CD4-positive, CD25-positive, alpha-beta regulatory T cell (primary cell): ENCODE measurements at places on chromosomes 1 and 21.

GRCh38 chr21:26798856-26799751, 46.1 kb downstream of the ADAMTS1 start:
- H3K27me3 ChIP-seq = no peaks in the 10 kb centered on the region
- no peak overlapping the region for H3K27ac ChIP-seq
- no peaks in the 10 kb centered on the region for H3K4me1 ChIP-seq
- no peak for DNase-seq
- H3K4me3 ChIP-seq = no peak overlapping the region

DNA sequence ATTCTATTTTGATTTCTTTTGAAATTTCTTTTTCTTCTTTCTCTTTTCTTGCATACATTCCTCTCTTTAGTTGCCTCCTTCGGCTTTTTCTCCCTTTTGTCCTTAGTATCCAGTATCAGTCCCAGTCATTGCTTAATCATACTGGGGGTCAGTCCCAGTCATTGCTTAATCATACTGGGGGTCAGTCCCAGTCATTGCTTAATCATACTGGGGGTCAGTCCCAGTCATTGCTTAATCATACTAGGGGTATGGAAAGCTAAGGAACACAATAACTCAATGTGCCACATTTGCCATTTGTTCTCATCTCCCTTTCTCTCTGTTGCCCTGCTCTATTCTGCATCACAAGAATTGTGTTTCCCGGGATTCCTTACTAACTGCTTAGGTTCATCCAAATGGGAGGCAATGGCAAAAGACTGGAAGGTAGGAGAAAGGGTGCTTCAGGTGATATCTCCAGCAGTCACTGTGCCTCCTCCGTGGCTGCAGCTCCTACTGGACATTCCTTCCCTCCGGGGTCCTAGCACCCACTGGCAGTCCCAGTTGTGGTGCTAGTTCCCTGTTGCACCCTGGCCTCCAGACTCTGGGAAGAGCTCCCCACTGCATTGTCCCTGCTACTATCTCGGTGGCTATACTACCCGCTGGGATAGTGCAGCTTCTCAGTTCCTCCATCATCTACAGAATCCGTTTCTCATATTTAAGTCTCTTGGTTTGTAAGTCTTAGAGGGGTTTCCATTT, 32.6 kb upstream of the LAMC1 start:
- no peaks in the 10 kb centered on the region for H3K4me1 ChIP-seq
- no peak overlapping the region for H3K4me3 ChIP-seq
- H3K27me3 ChIP-seq = peaks cover 4% of the 10 kb centered on the region
- DNase-seq = no peak

DNA sequence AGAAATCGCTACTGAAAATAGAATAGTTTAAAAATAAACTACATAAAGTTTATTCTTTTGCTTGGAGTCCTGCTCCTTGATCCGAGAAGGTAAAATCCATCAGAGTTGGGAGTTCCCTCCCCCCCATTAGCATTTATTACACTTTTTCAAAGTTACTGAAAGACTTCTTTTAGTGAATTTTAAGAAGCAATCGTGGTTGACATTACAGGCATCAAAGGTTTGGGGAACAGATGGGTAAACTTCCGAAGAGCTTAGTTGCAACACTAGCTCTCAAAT, 31.0 kb upstream of the NFIA start:
- peaks cover 38% of the 10 kb centered on the region for H3K27me3 ChIP-seq
- no peaks in the 10 kb centered on the region for H3K36me3 ChIP-seq
- no peak overlapping the region for H3K27ac ChIP-seq

DNA sequence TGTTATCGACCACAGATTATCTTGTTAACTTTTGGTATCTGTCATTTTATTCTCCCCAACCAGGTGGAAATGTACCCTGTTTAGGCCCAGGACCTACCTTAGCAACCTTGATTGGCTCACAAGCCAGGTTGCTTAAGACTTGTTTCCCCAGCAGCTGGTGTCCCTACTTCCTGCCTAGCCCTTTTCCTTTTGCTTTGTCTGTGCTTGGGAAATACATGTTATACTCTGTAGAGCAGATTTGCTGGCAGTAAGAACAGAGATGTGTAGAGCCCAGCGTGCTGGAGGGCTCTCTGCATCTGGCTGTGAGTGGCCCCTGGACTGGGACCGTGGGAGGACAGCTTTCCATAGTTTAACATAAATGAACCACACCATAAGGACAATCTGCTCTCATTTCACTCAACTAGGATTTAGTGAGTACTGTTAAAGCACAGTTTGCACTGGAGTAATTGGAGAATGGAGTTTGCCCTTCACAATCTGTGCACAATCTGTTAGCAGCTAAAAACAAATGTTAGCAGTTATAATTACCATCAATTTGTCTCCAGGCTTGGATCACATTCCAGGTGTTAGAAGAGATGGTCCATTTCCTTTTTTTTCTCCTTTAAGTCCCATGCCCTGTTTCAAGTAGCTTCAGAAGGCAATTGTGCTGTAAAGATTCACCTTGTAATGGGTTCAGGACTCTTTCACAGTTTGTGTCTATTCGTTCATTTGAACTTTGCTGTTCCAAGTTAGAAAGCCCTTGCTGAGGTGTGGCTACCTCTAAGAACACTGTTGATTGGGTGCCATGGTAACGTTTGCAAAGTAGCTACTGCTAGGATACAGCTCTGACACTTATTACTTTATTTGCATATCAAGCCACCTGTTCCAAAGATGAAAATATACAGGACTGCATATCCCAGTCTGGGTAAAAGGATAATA, at the start of gene APOBEC4:
Gene APOBEC4 (minus strand): TSS at position 770 of the 915 bp plus-strand sequence. CDS start 4,535 bp downstream, outside the sequence.
- DNase-seq = no peak
- peaks cover 3% of the 10 kb centered on the region for H3K27me3 ChIP-seq
- no peaks in the 10 kb centered on the region for H3K36me3 ChIP-seq
- no peak within 1 kb of the TSS for H3K27ac ChIP-seq

- no peak overlapping the region for H3K27ac ChIP-seq
- H3K4me1 ChIP-seq = no peaks in the 10 kb centered on the region
- H3K27me3 ChIP-seq = no peaks in the 10 kb centered on the region
- no peaks in the 10 kb centered on the region for H3K36me3 ChIP-seq
Observed at GRCh38 chr1:13807209-13807608, 107.2 kb downstream of the PRDM2 start.

DNA sequence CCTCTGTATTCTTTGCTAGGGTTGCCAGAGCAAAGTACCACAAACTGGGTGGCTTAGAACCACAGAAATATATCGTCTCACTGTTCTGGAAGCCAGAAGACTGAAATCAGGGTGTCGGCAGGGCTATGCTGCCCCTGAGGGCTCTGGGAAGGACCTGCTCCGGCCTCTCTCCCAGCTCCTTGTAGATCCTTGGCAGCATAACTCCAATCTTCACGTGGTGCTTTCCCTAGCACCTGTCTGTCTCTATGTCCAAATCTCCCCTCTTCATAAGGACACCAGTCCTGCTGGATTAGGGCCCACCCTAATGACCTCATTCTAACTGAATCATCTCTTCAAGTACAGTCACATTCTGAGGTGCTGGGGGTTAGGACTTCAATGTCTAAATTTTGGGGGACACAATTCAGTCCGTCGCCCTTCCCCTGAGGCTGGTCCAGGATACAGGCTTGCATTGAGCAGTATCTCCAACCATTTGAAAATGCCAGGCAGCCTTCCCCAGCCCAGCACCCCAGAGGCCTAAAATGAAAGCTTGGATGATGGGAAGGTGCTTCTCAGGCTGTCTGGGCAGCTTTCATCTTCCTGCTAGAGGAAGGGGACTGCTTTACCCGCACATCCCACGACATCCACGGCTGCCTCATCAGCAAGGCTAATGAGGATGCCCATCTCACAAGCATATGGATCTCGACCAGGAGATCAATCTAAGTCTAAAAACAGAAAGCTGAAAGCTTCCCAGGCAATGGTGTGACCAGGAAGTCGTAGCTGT, 24.7 kb downstream of the TRIM67 start:
- no peak for DNase-seq
- H3K4me3 ChIP-seq = no peak overlapping the region
- H3K4me1 ChIP-seq = no peaks in the 10 kb centered on the region
- H3K27ac ChIP-seq = no peak overlapping the region

DNA sequence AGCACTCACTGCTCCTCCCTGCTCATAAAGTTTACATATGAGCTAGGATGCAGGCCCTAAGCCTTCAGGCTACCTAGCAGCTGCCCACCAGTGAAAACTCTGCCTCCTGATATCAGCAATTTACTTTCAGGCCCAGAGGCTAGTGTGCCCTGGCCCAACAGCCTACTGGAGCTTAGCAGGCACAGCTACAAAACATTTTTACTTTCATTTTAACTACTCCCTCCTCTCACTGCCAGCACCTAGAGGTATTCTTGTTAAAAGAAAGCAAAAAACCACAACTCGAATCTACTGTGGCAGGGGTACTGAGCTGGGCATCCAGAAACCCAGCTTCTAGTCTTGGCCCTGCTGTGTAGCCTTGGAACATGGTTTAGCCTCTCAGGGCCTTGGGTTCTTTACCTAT, 5.8 kb upstream of the LORICRIN start:
- no peak overlapping the region for H3K27ac ChIP-seq
- H3K4me3 ChIP-seq = no peak overlapping the region
- no peaks in the 10 kb centered on the region for H3K36me3 ChIP-seq
- peaks cover 5% of the 10 kb centered on the region for H3K4me1 ChIP-seq

GRCh38 chr1:169118227-169118626, 11.7 kb downstream of the ATP1B1 start:
- H3K4me1 ChIP-seq = peaks cover 6% of the 10 kb centered on the region
- no peak overlapping the region for H3K4me3 ChIP-seq
- H3K36me3 ChIP-seq = peaks cover 4% of the 10 kb centered on the region
- no peak for DNase-seq
- no peaks in the 10 kb centered on the region for H3K27me3 ChIP-seq
